D721Med (cell line): ENCODE measurements at places on chromosomes 4 and X.

- DNase-seq: no peak
Observed at GRCh38 chr4:156778606-156779005, 193.0 kb downstream of the PDGFC start.

DNA sequence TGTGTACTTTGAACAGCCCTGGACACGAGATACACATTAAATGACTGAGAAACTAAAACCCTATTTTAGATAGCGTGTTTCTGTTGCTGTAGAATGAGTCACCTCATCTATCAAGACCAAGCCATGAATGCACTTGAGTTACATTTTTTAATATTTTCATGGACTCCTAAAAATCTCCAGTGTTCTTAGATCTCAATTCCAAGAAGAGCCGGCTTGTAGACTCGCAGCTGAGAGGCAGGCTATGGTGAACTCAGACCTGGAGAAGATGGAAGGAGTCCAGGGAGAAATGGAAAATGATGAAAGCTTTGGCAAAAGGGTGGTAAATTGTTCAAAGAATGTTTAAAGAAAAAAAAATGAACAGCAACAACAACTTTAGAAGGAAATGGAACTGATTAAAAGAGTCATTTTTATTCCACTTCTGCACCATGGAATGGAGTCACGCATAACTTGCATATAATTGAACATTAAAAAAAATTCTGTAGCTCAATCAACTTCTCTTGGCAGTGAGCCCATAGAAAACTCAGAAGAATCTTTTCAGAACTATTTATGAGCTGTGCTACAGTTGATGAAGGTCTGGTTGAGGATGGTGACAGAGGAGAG lies 129.8 kb downstream of the MXRA5 start:
- DNase-seq: no peak

DNA sequence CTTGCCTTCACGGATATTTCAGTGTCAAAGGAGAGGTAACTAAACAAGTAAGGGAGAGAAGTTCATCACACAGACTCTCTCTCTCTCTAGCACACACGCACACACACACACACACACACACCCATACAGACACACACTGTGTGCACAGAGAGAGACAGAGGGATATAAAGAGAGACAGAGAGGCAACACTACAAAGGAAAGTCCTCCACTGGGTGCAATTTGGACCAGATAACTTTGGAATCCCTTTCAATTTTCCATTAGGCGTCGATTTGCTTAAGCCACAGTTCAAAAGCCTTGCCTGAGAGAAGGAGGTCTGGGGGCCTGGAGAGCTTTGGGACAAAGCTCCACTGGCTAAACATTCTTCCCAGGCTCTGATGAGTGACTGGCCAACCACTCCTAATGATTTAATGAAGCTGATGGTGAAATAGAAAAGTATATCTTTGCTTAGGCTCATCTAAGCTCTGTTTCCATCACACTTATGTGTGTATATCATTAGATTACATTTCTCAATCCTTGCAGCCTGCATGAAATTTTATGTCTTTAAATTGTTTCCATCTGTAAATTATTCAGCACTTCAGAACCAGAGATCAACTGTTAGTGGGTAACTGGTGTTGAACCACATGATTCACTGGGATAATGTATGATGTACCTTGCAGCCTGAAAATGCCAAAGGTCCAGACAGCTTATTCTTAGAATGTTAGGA lies 180.8 kb downstream of the MAGEB17 start:
- DNase-seq: no peak

DNA sequence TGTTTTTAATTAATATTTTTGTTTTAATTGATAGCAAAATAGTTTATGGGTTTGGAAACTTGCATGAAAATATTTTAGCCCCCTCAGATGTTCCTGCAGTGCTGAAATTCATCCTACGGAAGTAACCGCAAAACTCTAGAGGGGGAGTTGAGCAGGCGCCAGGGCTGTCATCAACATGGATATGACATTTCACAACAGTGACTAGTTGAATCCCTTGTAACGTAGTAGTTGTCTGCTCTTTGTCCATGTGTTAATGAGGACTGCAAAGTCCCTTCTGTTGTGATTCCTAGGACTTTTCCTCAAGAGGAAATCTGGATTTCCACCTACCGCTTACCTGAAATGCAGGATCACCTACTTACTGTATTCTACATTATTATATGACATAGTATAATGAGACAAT lies 40.4 kb downstream of the MAP7D3 start:
- DNase-seq: no peak
